ENCODE measurements at places on chromosomes 2 and 18.
A peak's percentile ranks its signal among the peaks of the same experiment; 100 is the strongest.

DNA sequence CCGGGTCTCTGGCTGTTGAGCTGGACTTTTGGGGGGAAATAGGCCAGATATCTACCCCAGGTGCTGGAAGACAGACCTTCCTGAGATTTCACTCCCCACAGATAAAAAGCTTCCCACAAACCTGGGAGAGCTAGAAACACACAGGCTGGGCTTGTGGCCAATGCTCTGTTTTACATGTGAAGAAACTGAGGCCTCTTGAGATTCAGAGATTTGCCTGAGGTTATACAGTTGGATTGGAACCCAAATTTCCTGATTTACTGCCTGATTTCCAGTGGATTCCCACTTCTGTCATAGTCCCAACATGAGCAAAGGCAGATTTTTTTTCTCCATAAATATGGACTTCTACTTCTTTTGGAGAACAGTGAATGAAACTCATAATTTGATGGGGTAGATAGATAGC, 360.2 kb downstream of the SETBP1 start:
- DNase-seq = no peak

DNA sequence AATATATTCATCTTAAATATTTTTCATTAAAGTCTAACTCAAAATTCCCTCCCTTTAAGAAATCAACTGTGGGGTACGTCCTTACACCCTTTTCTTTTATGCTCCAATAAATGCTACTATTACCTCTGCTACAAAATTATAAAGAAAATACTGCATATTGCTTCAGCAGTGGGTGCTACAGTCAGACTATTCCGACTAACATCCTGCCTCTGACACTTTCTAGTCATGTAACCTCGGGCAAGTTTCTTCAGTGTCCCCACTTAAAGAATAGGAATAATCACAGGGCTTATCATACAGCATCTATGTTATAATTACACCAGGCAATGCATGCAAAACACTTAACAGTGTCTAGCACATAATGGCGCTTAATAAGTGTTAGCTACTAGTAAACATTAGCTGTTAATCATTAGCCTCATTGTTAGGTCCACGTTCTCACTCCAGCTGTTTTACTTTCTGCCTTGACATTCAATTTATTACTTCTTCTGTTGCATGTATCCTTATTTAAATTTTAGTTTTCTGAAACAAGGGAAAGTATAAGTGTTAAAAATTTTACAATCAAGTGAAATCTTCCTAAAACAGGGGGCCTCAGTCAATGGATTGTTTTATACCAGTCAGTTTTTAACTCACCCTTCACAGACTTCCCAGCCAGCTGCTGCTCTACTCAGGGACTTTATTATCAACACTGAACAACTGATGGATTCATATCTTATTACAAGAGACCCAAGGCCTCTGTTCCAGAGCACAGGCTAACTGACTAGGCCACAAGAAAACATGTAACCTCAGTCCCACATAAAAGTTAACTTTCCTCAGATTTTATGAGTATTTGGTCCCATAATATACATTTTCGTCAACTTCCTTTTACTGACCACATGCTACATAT, 54.0 kb downstream of the CLASP1 start:
- no peak for DNase-seq

DNA sequence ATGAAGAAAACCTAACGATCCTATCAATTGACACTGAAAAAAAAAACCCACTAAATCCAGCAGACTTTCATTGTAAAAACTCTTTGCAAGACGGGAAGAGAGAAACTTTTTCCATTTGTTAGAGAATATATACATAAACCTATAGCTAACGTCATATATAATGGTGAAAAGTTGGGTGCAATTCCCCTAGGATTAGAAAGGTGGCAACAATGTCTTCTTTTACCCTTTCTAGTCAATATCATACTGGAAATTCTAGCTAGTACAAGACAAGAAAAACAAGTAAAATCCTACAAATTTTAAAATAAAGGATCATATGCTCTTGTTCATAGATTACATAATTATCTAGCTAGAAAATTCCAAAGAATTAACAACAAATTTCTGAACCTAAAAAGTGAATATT, 1596.5 kb upstream of the LRRTM1 start:
- peak; percentile 22 for DNase-seq

- DNase-seq = peak; percentile 42
Measured at GRCh38 chr18:21904856-21905255, 164.3 kb downstream of the MIB1 start.

GRCh38 chr18:36181441-36181840, 5.9 kb upstream of the MOCOS start:
- no peak for DNase-seq

- no peak for DNase-seq
Measured at GRCh38 chr2:195413944-195414343, 243.1 kb upstream of the SLC39A10 start.

- DNase-seq = no peak
Measured at GRCh38 chr2:45003579-45004551, 5.4 kb downstream of the SIX2 start.

GRCh38 chr2:86204458-86204857, 5.2 kb downstream of the MRPL35 start:
- no peak for DNase-seq

DNA sequence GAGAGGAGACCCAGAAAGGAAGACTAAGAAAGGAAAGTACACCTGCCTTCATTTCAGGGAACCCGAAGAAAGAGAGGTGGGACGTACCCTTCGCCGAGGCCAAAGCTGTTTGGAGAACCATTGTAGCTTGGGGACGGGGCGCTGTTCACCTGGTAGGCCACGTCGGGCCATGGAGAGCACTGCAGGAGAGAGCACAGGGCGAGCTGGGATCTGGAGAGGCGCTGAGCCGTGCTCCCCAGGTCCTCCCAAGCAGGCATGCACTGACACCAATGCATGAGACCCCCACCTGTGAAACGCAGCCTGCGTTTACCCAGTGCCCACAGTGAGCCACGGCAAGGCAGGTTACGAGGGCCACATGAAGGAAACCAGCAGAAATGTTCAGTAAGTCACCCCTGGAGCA, 45.5 kb downstream of the TFCP2L1 start:
- DNase-seq = no peak

- DNase-seq = peak; percentile 81
Measured at GRCh38 chr2:72917138-72917876, at the start of gene EMX1. TSS of gene EMX1 (plus strand) at chr2:72917519. CDS start at chr2:72917853, 334 bp downstream.

GRCh38 chr2:88657131-88657530, 29.9 kb upstream of the EIF2AK3 start:
- peak; percentile 56 for DNase-seq

DNA sequence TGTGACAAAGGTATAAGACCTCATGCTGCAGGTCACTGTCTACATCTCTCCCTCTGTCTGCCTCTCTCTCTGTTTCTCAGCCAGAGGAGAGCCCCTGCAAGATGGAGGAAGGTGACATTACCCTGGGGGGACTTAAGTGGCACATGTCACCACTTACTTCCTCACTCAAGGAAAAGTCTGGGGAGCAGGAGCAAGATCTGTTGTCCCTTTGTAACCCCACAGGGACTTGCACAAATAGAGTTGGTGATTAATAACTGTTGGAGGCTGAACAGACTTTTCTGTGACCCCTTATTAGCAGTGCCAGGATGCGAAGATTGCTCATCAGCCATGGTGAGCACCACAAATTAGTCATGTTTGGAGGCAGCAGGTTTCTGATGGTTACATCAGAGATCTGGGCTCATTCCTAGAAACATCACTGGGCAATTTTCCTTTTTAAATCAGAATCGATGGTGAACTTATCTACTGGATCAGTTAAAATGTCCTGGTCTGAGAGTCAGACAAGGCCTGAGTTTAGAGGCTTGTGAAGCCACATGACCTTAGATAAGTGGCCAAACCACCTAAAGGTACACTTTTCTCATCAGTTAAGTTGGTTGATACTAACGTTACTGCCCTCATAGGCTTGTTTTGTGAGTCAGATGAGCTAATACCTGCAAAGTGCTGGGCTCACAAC, 81.2 kb upstream of the LTBP1 start:
- DNase-seq = no peak

GRCh38 chr18:8976606-8977005, 125.9 kb upstream of the NDUFV2 start:
- no peak for DNase-seq

GRCh38 chr2:26945991-26946750, 24.3 kb upstream of the MAPRE3 start:
- no peak for DNase-seq

DNA sequence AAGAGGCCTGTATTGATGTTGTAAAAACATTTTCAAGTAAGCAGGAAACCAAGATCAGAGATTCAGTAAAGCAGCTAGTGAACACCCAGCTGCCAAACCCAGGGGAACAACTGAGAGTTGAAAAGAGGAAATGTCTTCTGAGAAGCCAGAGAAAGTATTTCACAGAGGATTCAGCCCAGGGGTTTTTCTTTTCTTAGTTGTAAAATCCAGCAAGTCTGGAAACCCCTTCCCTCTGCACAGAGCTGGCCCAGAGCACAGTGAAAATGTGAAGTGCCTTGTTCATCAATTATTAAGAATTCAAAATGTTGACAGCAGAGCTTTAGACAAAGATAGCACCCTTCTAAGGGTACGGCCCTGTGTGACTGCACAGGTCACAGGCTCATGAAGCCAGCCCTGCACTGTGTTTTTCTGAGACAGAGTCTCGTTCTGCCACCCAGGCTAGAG, 28.4 kb downstream of the AFF3 start:
- no peak for DNase-seq

DNA sequence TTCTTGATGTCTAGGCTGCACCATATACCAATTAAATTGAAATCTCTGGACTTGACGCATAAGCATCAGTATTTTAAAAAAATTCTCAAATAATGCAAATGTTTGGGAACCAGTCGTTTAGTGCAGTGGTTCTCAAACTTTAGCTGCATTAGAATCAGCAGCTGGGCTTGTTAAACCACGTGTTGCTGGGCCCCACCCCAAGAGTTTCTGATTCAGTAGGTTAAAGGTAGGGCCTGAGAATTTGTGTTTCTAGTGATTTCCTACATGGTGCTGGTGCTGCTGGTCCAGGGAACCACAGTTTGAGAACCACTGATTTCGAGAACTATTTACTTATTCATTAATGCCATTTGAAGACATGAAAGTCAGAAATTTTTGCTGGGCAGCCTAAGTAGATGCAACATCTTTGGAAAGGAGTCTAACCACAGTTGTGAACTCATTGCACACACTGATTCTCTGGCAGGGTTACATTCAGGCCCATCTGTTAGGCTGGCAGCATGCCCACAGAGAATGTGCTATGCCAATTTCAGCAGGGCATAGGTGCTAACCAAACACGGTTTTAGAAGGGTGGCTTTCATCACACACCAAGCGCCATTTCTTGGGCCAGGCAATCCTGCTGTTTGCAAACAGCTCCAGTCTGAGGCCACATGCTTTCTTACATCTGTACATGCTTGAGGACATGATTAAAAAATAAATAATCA, 26.4 kb upstream of the ATP5MC3 start:
- no peak for DNase-seq

DNA sequence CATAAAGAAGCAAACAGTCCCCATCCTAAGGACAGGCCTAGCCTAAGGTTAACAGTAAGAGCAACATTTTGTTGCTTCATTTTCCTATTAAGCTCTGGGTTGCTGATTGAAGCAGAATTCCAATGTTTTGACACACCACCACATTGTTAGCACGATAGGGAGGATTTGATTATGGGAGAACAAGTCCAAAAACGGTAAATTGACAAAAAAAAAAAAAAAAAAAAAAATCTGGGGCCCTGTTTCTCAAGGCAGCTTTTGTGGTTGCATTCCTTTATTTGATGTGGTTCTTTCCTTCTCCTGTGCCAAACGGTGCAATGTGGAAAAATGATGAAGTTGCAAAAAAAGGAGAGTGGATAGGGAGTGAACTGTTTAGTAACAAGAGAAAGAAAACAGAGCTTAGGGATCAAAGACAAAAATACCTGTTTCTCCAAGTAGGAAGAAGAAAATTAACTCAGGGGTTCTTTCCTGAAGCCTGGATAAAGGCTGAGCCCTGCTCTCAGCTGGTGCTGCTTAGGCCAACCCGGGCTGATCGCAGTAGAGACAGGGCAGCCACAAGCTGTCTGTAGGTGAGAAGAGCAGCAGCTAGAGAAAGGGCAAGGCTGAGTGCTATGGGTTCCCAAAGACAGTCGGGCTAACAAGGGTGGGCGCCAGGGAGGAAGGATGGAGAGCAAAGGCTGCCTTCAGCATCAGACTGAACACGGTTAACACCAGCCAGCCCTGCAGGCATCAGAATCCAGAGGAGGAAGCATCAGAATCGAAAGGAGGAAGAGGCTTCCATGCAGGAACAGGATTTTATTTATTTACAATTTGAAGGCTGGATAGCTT, 167.8 kb upstream of the FOSL2 start:
- DNase-seq = peak; percentile 24

- no peak for DNase-seq
Measured at GRCh38 chr2:123546353-123546752, 478.7 kb upstream of the CNTNAP5 start.
